Activated B cell treated with CpG ODN at 0.5 μM for 24 hours (primary cell): ENCODE measurements at places on chromosomes 6 and 20.

- H3K36me3 ChIP-seq = no peaks in the 10 kb centered on the region
- no peak overlapping the region for H3K27ac ChIP-seq
- peaks cover 5% of the 10 kb centered on the region for H3K4me1 ChIP-seq
- no peak overlapping the region for H3K4me3 ChIP-seq
Observed at GRCh38 chr6:113884011-113884410, 26.9 kb downstream of the MARCKS start.

- no peak for DNase-seq
- peaks cover 85% of the 10 kb centered on the region for H3K4me1 ChIP-seq
- H3K27me3 ChIP-seq = no peaks in the 10 kb centered on the region
- H3K36me3 ChIP-seq = peaks cover 40% of the 10 kb centered on the region
- peak overlapping the region; percentile 88 for H3K4me3 ChIP-seq
Observed at GRCh38 chr6:2876210-2877056, 26.7 kb downstream of the SERPINB9 start.

GRCh38 chr20:47097691-47098622 lies 203.3 kb downstream of the EYA2 start:
- peaks cover 9% of the 10 kb centered on the region for H3K27me3 ChIP-seq
- no peak overlapping the region for H3K4me3 ChIP-seq
- no peaks in the 10 kb centered on the region for H3K4me1 ChIP-seq
- H3K36me3 ChIP-seq = no peaks in the 10 kb centered on the region
- no peak for DNase-seq
- H3K27ac ChIP-seq = no peak overlapping the region

GRCh38 chr6:84086545-84087429 lies 53.2 kb downstream of the MRAP2 start:
- no peak overlapping the region for H3K4me3 ChIP-seq
- no peak for DNase-seq
- no peaks in the 10 kb centered on the region for H3K4me1 ChIP-seq
- H3K27me3 ChIP-seq = peaks cover 10% of the 10 kb centered on the region

GRCh38 chr20:39049684-39050554 lies 87.8 kb downstream of the DHX35 start:
- peak overlapping the region; percentile 10 for H3K27ac ChIP-seq
- peak overlapping the region; percentile 83 for H3K4me3 ChIP-seq
- peaks cover 6% of the 10 kb centered on the region for H3K4me1 ChIP-seq
